ENCODE measurements at places on chromosomes 6 and 20.

DNA sequence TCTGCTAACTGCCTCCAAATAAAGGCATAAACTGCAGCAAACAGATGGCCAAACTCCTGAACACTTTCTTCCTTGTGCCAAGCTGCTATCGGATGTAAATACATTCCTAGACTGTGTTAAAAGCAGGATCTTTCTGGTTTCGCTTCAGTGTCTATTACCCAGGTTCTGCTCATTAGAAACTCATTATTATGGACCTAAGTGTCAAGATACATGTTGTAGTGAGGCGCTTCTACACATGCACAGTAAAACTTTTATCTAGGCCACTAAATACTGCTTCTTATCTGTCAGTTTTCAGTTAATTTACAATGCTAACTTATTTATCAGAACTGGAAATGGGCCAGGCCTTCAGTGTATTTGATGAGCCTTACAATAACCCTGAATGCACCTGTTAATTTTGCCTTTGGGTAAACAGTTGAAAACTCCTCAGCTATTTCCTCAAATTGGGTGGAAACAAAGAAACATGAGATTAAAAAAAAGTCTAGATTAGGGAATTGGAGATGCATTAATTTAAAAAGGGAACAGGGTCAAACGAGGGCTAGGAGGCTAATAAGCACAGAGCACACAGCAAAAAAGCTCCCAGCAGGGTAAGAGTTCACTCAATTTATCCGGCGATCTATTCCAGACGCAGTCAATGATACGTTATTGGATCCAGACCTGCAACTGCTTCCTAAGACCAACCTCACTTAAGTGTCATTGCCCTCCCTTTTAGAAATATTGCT is 240.6 kb downstream of the FOXC1 start:
- DNase-seq, result no peak

- DNase-seq, result no peak
Measured at GRCh38 chr6:94376876-94377275, 957.5 kb upstream of the EPHA7 start.

- DNase-seq, result no peak
Measured at GRCh38 chr6:94813806-94814205, 763.5 kb upstream of the MANEA start.

DNA sequence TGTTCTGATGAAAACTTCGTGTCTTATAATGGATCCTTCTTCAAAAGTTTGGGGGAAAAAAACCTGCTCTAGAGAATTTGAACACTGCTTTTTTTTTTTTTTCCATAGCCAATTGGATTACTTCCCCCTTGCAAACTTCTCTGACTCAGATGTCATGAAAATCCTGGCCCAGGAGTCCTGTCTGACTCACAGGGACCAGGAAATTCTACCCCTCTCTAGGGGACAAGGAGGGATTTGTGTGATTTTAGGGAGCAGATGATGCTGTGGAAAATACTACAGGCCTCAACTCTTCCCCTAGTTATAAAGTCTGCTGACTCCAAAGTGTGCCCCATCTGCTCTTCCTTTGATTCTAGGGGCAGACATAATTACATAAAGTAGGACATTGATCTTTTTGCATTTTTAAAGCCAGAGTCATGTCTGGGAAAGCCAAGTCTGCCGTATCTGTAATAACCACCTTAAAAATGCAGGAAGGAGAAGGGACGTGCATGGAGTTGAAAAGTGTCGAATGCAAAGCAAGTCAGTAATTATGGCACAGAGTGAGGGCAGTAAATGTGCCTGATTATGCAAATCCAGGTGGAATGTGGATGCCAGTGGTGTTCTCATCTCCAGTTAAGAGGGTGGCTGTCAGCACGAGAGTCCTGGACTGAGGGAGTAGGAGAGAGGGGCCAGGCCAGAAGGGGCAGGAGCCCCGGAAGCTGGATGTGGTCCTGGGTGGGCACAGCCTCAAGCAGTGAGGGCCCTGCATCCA is 144.3 kb upstream of the SULF2 start:
- no peak for DNase-seq

Measured in heart right ventricle (tissue), 16 donors.